ENCODE measurements at places on chromosomes 12 and 14.

DNA sequence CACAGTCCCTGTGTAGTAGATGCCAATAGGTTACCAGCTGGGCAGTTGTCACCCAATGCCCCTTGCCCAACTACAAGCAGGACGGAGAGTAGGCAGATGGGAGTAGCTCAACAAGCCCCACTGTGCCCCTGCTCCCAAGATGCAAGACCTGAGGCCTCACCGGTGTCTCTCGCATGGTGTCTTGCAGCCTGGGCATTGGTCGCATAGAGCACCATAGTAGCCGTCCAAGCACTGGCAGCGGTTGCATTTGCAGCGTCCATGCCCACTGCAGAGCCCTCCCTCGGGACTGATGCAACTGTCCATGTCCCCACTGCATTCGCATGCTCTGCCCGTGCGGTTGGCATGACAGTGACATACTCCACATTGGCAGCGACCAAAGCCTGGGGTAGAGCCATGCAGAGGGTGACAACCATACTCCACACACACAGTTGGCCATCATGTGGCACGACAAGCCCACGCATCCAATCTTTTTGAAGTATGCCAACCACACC, 11.9 kb upstream of the CSAD start:
- no peak for DNase-seq

GRCh38 chr14:34956931-34957330, 25.9 kb upstream of the SRP54 start:
- DNase-seq, result no peak

- DNase-seq, result no peak
These were observed 2.4 kb downstream of the ULK1 start for GRCh38 chr12:131896811-131897270.

- no peak for DNase-seq
These were observed 40.5 kb upstream of the EID3 start for GRCh38 chr12:104263026-104263425.

- DNase-seq, result no peak
These were observed 25.3 kb downstream of the DDHD1 start for GRCh38 chr14:53127832-53128231.

DNA sequence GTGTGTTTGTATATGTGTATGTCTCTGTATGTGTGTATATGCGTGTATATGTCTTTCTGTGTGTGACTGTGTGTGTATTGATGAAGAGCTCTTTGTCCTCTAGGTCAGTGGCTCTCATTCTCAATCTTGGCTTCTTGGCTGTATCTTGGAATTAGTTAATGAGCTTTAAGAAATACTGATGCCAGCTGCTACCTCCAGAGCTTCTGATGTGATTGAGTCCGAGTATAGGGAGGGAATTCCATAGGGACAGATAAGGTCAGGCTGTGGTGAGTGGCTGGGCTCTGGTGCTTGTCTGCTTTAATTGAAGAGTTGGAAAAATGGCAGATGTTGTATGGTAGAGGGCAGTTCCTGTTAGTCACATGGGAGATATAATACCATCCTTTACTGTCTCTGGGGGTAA, 140.1 kb downstream of the C12orf75 start:
- no peak for DNase-seq

DNA sequence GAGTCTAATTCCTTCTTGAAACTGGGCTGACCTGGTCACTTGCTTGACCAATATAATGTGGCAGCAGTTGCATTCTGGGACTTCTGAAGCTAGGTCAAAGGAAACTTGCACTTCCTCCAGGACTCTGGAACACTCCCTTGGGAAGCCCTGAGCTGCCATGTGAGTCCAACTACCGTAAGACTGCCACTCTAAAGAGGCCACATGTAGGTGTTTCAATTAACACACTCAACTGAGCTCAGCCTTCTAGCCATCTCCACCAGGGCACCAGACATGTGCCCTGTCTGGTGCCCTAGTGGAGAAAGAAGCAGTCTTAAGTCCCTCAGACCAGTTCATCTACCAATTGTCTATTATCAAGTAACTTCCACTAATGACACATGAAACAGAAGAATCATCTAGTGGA, 6.1 kb upstream of the TEP1 start:
- no peak for DNase-seq

DNA sequence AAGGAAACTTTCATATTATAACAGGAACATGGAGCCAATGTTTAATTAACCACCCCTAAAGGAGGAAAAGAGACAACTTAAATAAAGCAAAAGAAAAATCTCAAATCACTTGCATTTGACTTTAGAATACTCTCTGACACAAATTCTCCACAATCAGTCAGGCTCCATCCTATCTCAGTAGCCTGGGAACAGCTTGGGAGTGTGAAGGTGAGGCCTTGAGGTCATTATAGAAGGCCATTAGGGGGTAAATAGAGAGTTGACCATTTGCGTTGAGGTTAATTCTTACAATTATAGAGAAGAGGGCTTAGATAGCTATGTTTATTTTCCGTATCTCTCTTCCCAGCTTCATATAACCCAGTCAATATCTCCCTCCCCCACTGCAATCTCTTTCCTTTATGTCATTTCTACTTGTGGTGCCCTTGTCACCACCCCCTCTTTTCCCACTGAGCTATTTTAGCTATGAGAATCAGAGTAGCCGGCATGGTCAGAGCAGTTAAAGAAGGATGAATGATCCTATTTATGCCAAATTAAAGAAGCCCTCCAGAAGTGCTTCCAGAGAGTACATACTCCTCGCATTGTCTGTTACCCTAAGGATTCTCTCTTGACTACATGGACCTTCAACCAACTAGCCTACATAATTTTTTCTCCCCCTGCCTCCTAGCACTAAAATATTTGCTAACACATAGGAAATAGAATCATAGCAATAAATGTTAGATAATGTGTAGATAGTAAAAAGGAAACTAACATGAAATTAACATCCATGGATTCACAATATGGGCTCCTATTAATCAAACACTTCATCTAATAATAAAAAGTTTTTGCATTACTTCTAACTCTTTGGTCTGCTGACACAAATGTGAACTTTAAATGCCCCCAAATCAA, 135.2 kb upstream of the KRR1 start:
- DNase-seq, result no peak

GRCh38 chr12:127035011-127035879, 1231.7 kb upstream of the TMEM132C start:
- no peak for DNase-seq

DNA sequence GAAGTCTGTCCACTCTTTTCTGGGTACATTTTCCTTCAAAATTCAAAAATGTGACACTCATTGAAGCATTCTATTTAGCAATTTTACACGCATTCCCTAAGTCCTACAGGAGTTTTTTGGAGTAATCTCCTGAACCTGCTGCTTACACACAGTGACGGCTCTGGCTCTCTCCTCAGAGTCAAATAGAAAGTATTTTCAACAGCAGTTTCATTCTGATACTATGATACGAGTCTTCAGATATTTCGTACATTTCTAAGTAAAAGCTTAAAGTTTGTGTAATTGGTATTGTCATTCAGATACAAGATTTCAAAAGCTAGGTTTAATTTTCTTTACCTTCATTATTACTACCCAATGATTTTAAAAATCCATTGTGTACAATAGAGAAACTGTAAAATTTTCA, 36.4 kb downstream of the PIWIL1 start:
- no peak for DNase-seq

DNA sequence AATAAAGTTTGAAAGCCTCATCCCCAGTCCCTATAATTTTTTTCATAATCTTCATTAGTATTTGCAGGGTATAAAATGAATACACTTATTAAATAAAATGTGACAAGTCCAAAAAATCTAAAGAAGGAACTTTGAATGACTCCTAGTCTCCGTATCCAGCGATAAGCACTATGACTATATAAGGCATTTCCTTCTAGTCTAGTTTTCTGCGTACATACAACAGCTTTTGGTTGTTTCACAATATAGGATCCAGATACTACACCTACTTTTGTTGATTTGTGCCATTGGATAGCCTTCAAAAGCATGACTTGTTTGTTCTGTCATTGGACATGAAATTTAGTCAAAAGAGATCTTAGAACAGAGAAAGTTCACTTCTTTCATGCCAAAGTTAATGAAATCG, 133.3 kb upstream of the PWP1 start:
- no peak for DNase-seq

DNA sequence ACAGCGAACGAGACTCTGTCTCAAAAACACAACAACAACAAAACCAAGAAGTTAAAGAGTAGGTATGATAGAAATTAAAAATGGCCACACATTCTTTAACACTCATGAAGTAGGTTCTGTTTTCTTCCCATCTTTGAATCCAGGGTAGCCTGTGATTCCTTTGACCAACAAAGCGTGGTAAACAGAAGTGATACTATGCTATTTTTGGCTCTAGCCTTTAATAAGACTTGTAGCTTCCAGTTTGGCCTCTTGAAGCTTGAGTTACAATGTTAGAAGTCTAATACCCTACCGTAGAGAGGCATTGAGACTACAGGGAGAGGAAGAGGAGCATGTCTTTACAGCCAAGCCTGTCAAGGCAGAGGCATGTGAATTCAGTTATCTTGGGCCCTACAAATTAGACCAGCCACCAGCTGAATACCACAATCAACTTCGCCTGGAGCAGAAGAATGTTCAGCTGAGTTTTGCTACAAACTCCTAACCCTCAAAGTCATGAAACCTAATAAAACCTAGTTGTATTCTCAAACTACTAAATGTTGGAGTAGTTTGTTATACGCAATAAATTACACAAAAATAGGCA, 4.9 kb upstream of the NEMF start:
- DNase-seq, result no peak

GRCh38 chr12:90484094-90484493, 470.9 kb downstream of the CCER1 start:
- DNase-seq, result no peak

DNA sequence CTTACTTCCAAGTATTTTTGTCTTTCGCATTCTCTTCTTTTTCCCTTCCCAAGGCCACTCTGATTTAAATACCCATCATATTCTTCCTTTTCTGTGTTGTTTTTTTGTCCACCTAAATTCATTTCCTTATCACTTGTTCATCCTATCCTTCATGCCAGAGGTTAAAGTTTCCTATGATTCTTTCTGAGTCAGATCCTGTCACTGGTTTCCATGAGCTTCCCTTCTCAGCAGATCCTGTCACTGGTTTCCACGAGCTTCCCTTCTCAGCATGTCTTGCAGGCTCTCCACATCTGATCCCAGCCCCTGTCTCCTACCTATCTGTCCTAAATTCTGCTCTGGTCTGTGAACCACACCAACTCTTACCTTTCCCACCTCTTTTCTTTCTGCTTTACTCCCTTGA, 311.8 kb upstream of the RGS6 start:
- no peak for DNase-seq

DNA sequence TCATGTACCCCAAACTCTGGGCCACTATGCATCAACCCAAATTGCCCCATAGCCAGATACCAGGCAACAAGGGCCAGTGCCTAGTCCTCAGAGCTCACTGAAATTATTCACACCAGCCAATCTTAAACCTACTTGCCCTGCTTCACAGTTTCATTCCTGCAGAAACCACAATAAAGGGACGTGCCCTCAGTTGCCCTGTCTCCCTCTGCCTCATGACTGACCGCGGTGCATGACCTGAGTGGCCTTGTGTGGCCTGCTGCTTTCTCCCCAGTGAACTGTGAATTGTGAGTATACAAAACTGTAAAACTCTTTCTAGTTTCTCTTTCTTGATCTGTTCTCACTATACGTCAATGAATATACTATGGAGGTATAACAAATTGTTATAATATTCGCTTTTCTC, 490.9 kb upstream of the MIS18BP1 start:
- DNase-seq, result no peak

DNA sequence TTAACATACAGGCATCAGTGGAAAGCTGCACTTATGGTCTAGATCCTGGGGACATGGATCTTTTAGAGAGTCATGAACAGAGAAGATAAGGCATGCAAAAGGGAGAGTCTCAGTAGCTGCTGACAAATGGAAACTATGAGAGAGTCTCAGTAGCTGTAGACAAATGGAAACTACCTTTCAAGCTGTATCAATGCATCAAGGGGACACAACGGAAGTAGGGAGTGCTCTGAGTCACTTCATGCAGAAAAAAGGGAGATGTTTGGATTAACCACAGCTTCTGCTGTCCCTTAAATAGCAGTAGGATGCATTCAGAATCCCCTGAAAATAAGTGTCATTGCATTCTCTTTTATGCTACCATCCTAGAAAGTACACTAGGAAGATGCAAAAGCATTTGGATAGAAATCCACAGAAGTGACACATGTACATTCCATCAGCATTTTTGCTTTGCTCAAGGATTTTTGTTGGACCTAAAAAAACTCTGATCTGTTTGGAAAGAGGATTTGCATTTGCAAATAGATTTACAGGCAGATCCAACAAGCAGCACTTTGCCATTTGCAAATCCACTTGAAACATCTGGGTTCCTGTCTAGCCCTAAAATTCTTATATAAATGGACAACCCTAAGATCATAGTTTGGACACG, 227.5 kb upstream of the LMO3 start:
- no peak for DNase-seq

- no peak for DNase-seq
These were observed 121.9 kb downstream of the ADGRD1 start for GRCh38 chr12:131075611-131076010.

- DNase-seq, result no peak
These were observed 160.5 kb downstream of the ANO2 start for GRCh38 chr12:5784462-5785130.

- DNase-seq, result no peak
These were observed 218.5 kb downstream of the NUAK1 start for GRCh38 chr12:105920161-105920684.

DNA sequence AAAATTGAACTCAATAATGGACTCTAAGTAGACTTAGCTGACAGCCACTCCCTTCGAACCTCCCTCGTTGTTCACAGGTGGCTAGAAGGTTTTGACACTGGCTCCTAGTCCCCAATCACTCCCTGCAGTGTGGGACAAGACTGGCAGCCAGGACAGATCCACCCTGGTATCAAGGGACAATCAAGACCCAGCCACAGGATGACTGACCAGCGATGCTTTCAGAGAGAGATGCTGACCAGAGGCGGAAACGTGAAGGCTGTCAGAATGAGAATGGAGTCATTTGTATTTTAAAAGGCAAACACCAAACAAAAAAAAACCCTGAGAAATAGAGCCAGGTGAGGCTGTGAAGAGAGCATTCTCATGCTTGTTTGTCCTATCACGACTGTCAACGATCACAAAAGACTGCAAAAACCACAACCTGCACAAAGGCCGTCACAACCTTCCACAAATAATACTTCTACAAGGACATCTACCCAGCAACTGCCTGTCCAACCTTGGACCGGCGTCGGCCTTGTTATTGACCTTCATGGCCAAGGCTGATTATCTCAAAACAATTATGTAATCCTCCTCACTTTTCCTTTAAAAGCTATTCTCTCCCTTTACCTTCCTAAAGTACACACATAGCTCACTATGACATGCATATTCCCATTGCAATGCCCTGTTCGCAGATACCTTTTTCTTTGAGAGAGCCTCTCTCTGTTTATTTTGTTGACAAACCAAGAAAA, 13.2 kb downstream of the EIF5 start:
- DNase-seq, result no peak
